ENCODE measurements at places on chromosomes 1 and 21.

DNA sequence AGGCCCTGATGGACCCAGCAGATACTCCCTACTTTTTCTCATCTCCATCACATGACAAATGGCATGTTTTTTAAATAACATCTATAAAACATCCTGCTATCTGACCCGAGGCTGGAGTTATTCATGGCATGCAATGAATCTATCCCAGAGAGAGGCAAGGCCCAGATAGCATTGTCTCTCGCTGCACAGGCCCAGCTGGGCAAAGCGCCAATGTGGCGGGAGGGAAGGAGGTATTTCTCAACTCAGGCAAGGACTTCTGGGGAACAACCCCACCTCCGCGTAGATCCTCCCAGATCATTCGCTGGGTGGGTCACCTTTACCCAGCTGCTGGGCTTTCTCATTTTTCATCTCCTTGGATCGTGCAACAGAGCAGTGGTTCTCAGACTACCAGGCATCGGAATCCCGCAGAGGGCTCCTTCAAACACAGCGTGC is 59.8 kb downstream of the ERG start:
- DNase-seq = no peak

DNA sequence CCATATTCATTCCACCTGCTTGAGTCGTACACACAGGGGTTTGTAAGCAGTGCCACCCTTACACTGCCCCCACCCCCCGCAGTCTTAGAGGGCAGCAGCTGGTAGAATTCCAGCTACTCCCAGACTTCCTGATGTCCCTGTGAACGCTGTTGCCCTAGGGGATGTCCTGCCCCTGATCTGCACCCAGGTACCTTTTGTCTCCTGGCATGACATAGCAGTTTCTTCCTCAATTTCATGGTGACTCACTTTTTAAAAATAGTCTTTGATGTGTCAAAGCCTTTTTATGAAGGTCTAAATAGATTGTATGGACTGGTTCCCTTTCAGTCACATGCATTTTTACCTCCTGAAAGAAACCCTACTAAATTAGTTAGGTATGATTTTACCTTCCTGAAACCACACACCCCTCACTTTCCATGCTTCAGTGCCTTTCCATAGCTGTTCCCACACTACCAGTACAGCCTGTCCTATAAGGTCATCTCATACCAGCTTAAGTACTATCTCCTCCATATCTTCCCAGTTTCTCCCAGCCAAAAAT is 76.4 kb downstream of the ST3GAL3 start:
- DNase-seq = no peak

GRCh38 chr1:81424061-81424460 is 376.7 kb upstream of the ADGRL2 start:
- no peak for DNase-seq

DNA sequence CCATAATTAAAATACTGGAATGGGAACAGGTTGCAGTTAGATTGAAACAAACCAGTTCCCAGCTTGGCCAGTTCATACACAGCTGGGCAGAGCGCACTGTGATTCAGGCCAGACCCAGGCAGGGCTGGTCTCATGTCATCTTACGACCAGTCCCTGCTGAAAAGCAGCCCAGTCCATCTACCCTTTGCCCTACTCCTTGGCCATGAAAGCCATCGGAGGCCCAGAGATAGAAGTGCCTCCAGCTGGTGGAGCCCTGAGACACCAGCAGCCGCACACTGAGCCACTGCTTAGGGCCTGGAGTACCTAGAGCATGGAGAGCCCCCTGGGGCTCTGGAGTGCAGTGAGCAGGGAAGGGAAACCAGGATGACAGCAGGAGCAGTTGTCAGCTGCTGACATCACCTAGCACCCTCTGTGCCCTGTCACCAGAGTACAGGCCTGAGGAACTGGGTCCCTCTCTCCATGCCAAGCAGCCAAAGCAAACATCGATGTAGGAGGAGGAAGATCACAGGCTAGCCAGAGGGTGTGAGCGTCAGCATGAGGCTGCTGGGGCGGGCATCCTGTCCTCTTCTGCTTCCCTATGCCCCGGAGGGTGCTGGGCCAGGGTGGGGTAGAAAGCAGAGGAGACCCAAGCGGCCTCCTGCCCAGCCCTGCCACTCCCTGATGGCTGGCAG is 34.2 kb upstream of the TMEM125 start:
- no peak for DNase-seq

- peak; percentile 81 for DNase-seq
Observed at GRCh38 chr1:15406614-15407559, 2.8 kb upstream of the EFHD2 start.

- DNase-seq = no peak
Observed at GRCh38 chr1:102071451-102071850, 74.7 kb upstream of the OLFM3 start.

DNA sequence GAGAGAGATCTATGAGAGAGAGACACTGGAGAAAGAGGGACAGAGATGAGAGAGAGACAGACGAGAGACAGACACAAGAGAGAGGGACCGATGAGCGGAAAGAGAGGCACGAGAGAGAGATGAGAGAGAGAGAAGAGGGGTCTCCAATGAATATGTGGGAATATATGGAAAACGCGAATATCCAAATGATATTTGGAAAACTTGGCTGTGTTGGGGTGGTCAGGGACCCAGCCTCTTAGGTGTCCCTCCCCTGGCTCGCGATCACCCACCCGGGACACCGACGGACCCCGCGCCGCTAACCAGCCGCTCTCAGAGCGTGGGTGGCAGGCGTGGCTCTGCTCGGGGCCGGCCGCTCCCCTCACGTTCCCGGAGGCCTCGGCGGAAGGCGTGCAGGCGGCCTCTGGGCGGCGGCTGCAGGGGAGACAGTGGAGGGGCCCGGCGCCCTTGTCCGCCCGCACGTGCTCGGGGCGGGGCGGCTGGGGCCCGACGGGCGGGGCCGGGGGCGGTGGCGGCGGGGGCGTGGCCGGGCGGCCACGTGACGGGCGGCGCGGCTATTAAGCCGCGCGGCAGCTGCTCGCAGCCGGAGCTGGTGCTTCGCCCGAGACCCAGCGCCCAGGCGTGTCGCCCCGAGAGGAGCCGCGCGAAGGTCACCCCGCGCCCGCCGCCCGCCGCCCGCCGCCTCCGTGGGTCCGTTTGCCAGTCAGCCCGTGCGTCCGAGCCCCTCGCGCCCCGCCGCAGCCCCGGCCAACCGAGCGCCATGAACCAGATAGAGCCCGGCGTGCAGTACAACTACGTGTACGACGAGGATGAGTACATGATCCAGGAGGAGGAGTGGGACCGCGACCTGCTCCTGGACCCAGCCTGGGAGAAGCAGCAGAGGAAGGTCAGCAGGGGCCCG is at the start of gene ACTN2:
TSS of gene ACTN2 (plus strand) at position 583 of the 898 bp plus-strand sequence. CDS start at position 758, 175 bp downstream.
- DNase-seq = peak; percentile 75

Data from left hindlimb (tissue), 1 donor.